ENCODE measurements at places on chromosomes 2 and 18. TPM values are rescaled to one million over a fixed set of nuclear protein-coding genes. Genes with fewer than 3 reads are reported as not detected.

GRCh38 chr2:199932312-199932855 lies 21.3 kb downstream of the C2orf69 start:
- H3K4me3 ChIP-seq: no peak overlapping the region
- DNase-seq: no peak
- no peaks in the 10 kb centered on the region for H3K27me3 ChIP-seq
- peaks cover 32% of the 10 kb centered on the region for H3K36me3 ChIP-seq
- H3K27ac ChIP-seq: no peak overlapping the region

DNA sequence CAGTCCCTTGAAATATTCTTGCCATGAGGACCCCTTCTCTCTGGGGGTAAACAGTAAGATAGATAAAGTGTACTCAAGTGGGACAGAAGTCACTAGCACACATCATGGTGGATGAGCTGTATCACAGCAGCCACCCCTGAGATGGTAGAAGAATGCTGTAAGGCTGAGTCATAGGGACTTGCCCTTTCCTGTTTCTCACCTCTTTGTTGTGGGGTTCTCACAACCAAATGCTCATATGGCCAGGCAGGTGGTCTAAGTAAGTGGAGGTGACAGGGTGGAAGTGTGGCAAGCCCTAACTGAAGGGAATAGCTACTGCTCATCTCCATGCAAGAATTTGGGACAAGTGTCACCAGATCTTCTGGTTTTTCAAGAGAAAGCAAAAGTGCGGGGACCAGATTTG lies 202.7 kb upstream of the SLC14A2 start:
- peaks cover 3% of the 10 kb centered on the region for H3K27me3 ChIP-seq
- DNase-seq: no peak
- H3K4me1 ChIP-seq: no peaks in the 10 kb centered on the region
- no peaks in the 10 kb centered on the region for H3K36me3 ChIP-seq
- H3K4me3 ChIP-seq: no peak overlapping the region

DNA sequence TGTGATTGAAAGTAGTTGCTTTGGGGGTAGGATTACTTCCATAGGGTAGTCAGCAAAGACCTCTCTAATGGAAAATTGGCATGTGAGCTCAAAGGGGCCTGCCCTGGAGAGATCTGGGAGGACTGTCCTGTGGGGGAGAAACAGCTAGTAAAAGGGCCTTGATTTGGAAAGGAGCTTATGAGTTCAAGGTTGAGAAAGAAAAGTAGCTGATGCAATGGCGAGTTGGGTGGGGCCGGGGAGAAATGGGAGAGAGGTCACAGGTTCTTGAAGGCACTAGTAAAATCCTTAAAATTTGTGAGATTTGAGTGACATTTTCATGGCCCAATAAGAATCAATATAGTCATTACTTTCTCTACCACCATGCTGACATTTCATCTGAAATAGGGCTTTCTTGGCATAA lies 82.0 kb upstream of the CCDC195 start:
- no peaks in the 10 kb centered on the region for H3K27me3 ChIP-seq
- no peak for DNase-seq
- H3K27ac ChIP-seq: no peak overlapping the region
- H3K4me3 ChIP-seq: no peak overlapping the region
- no peaks in the 10 kb centered on the region for H3K4me1 ChIP-seq

DNA sequence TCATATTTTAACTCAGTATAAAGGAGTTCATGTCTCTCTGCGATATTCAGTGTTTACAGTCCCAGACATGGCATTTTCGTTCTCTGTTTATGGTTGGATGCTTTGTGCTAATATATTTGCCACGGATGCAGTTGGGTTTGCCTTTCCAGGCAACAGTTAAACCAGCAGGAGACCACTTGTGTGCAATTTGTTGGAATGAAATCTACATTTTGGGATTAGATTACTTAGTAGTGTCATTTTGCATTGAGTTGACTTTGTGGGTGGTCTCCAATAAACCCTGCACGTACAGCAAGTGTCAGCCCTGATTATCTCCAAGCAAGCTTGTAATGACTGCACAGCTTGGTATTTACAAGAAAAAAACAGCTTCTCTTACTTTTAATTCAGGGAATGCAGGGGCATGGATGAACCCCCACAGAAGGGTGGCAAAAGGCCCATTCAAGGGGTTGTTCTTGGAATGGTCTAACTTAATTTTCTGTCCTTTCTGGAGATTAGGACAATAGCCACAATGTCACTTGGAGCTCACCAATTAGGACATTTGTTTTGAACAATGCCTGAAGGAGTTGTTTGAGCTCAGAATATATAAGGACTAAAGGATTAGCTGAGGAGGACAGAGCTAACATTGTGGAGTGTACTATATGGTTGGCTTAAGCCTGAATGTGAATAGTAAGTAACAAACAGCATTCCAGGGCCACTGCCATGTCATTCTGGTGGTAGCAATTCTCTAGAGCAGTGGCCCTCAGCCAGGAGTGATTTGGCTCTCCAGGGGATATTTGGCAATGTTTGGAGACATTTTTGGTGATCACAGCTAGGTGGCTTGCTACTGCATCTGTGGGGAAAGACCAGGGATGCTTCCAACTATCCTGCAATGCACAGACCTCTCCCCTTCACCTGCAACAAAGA lies 121.5 kb downstream of the SLC4A3 start:
- H3K27ac ChIP-seq: no peak overlapping the region
- H3K4me1 ChIP-seq: no peaks in the 10 kb centered on the region
- H3K36me3 ChIP-seq: no peaks in the 10 kb centered on the region
- no peak overlapping the region for H3K4me3 ChIP-seq
- no peak for DNase-seq
- H3K27me3 ChIP-seq: peaks cover 5% of the 10 kb centered on the region

GRCh38 chr18:78782951-78783563 lies 196.6 kb upstream of the SALL3 start:
- DNase-seq: no peak
- H3K4me1 ChIP-seq: no peaks in the 10 kb centered on the region
- no peak overlapping the region for H3K4me3 ChIP-seq
- no peaks in the 10 kb centered on the region for H3K27me3 ChIP-seq

Gene LIMS4
- total RNA-seq: not detected

Gene ALKAL2
- total RNA-seq: not detected
